Mesothelial cell of epicardium (in vitro differentiated cells): ENCODE measurements at places on chromosomes 2 and 18.
A peak's percentile ranks its signal among the peaks of the same experiment; 100 is the strongest.

GRCh38 chr2:64650722-64651338, 2.9 kb downstream of the SERTAD2 start:
- no peak for DNase-seq

GRCh38 chr2:162113776-162114168, 38.3 kb downstream of the GCG start:
- DNase-seq: no peak

DNA sequence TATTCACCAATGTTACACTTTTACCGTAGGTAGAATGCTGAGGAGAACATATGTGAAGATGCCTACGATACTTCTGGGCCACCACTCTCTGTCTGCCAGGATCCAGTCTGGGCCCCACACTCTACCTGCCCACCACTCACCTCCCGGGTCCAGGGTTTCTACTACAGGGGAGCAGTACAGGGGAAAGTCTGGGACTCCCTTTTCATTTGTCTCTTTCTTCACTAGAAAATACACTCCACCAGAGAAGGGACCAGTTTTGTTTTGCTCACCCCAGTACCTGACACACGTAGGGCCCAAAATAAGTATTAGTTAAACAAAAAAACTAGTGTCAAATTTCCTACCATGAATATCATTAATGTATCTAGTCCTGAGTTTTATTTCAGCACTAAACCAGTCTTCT, 21.1 kb downstream of the KANSL3 start:
- no peak for DNase-seq

DNA sequence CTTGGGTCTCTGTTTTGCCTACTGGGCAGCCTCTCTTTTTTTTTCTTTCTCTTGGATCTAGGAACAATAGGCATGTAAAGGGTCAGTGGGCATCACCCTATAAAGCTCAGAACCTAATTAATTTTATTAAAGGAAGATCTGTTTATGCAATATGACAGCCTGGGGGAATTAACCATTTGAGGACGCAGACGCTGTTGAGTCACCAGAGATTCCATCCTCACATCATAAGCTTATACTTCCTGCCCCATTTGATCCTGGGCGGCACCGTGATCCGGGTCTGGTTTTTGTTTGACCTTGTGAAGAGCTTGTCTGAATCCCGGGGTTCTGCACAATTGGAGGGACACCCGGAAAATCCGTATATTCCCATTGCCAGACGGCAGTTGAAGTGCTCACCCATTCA, 16.8 kb upstream of the BCL11A start:
- DNase-seq: no peak

- no peak for DNase-seq
These were observed 73.9 kb downstream of the LRRFIP1 start for GRCh38 chr2:237701033-237701858.

- DNase-seq: no peak
These were observed 76.2 kb downstream of the KIAA2012 start for GRCh38 chr2:202149155-202149762.

- no peak for DNase-seq
These were observed 7.1 kb upstream of the IL1RL1 start for GRCh38 chr2:102304268-102304667.

- DNase-seq: peak; percentile 63
These were observed 144.0 kb downstream of the TNS1 start for GRCh38 chr2:217858519-217859491.
